NCI-H2029 (cell line): ENCODE measurements at places on chromosomes 7 and 10.

GRCh38 chr7:106080300-106080987 is 31.7 kb downstream of the SYPL1 start:
- DNase-seq: no peak

DNA sequence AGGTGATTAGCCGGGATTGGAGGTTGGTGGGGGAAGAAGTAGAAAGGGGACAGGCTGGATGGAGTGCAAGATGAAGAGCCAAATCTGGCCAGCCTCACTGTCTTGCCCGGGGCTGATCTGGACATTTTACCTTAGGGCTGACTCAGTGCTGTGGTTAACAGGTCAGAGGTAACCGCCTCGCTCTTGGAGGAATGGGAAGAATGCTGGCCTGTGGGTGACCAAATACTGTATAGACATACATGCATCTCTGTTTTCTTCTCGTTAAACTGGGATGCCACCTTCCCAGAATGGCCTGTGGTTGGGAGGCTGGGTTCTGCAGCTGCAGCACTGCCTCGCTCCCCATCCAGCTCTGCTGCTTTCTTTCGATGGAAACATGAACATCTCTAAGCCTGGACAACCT is 120.0 kb downstream of the SEC23IP start:
- no peak for DNase-seq

GRCh38 chr7:90736968-90737939 is 141.1 kb downstream of the CDK14 start:
- no peak for DNase-seq

- no peak for DNase-seq
Measured at GRCh38 chr10:30185916-30186315, 126.5 kb upstream of the JCAD start.

DNA sequence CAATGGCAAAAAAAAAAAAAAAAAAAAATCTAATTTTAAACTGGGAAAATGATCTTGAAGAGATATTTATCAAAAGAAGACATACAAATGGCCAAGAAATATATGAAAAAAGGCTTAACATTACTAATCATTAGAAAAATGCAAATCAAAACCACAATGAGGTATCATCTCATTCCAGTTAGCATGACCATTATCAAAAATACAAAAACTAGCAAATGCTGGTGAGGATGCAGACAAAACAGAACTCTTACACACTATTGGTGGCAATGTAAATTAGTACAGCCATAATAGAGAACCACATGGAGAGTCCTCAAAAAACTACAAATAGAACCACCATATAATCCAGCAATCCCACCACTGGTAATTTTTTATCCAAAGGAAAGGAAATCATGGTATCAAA is 489.6 kb downstream of the TNS3 start:
- DNase-seq: no peak

DNA sequence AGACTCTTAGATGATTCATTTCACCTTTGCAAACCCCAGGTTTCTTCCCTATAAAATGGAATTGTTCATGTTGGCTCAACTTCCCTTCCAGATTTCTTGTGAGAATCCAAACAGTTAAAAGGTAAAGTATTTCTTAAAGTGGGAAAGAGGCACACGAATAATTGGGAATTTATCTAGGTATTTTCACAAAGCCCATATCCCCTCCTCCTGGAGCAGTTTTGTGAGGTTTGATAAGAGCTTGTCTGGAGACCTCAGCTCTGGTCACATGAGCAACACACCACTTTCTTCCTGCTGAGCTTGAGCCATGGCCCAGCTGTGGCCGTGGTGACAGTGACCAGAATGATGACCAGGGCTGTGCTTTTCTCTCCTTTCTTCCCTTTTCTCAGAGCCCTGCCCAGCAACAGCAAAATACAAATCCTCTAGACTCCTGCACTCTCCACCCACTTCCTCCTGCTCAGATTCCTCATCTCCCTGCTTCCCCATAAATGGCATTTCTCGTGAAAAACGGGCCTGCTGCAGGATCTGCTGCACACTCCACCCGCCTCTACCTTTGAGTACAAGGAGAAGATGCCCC is 87.7 kb downstream of the PIK3CG start:
- DNase-seq: no peak

DNA sequence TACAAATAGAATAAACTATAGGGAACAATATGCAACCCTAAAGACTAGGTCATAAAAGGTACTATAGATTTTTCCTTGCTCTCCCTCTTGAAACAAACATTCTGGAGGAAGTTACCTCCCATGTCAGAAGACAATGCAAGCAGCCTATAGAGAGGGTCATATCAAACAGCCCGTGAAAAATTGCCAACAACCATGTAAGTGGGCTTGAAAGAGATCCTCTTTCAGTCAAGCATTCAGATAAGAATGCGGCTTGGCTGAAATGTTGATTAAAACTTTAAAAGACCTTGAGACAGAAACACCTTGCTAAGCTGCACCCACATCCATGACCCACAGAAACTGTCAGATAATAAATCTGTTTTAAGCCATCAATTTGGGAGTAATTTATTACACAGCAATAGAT is 526.6 kb upstream of the GHITM start:
- DNase-seq: no peak

GRCh38 chr7:43536773-43537172 is 46.1 kb upstream of the STK17A start:
- DNase-seq: no peak

DNA sequence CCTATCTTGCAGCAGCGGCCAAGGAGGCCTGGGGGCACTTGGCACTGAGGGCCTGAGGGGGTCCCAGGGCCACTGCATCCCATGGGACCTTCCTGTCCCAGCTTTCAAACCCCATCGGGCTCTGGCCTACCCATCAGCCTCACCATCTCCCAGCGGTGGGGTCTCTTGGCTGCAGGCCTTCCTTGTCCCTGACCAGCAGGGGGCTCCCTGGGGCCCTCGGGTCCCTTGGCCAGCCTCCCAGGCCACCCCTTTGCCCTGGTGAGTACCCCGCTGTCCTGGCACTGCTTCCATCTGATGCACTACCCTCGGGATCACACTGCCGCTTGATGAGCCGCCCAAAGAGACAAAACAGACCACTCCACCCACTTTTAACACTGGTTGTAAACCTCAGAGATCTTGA is 43.5 kb downstream of the YKT6 start:
- no peak for DNase-seq

- DNase-seq: no peak
Measured at GRCh38 chr7:130920122-130920521, 186.1 kb upstream of the KLF14 start.

GRCh38 chr7:87218796-87219544 is 562 bp downstream of the TMEM243 start:
- no peak for DNase-seq

GRCh38 chr7:127755521-127755920 is 103.5 kb downstream of the SND1 start:
- peak; percentile 26 for DNase-seq

GRCh38 chr7:130960208-130960988 is 226.4 kb upstream of the KLF14 start:
- no peak for DNase-seq

DNA sequence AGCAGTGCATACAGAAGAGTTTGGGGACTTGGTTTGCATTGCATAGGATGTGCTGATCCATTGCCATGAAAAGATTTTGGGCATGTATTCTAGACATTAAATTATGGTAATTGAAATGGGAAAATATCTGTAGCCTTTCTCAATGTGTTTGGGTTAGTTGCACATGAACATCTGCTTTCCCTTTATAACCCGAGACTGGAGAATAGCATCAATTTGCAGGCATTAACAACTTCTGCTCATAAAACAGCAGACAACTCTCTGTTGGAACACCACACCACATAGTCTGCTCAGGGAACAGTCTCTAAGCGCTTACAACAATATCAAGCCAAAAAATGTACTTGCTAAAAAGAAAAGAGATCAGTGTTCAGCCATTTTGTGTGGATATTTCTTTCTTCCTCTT is 1391.1 kb upstream of the LRRTM3 start:
- no peak for DNase-seq

GRCh38 chr10:79411546-79412495 is 33.6 kb downstream of the ZCCHC24 start:
- no peak for DNase-seq

- no peak for DNase-seq
Measured at GRCh38 chr10:125084191-125084613, 76.2 kb downstream of the CTBP2 start.

GRCh38 chr7:51636503-51636902 is 319.9 kb upstream of the COBL start:
- no peak for DNase-seq

- no peak for DNase-seq
Measured at GRCh38 chr7:157472311-157473050, 135.7 kb downstream of the DNAJB6 start.

GRCh38 chr10:83816942-83817341 is 322.4 kb upstream of the GHITM start:
- no peak for DNase-seq
